ENCODE measurements at places on chromosomes 2 and 18.

DNA sequence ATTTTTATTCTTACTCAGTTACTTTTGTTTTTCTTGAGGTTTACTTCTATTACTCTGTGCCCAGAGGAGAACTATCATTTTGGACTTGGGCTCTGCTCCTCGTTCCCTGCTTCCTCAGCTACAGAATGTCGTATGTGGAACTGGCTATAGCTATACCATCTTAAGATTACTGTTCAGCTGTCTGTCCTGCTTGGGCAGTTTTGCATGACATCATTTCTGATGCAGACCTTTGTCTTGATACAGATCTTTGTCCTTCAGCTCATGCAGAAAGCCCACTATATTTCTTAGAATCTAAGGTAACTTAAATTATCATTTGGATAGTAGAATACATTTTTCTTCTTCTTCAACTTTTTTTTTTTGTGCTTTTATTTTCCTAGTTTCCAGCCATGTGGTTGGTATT, 13.8 kb upstream of the C1GALT1C1L start:
- DNase-seq, result no peak

DNA sequence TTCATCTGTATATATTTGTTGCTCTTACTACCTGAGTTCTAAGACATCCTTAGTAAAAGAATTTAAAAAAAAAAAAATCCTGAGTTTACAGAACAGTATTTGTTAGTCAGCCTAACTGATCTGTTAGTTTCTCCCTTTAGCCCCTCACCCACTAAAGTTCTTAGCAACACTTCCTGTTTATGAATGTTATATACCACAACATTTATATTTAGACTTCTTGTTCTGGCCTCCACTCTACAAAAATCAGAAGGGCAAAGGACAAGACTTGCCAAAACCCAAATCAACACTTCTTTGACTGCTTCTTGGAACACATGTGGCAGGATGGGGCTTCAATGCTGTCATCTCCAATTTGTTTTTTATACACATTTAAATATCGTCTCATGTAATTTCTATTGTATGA, 71.1 kb downstream of the MGAT5 start:
- no peak for DNase-seq

DNA sequence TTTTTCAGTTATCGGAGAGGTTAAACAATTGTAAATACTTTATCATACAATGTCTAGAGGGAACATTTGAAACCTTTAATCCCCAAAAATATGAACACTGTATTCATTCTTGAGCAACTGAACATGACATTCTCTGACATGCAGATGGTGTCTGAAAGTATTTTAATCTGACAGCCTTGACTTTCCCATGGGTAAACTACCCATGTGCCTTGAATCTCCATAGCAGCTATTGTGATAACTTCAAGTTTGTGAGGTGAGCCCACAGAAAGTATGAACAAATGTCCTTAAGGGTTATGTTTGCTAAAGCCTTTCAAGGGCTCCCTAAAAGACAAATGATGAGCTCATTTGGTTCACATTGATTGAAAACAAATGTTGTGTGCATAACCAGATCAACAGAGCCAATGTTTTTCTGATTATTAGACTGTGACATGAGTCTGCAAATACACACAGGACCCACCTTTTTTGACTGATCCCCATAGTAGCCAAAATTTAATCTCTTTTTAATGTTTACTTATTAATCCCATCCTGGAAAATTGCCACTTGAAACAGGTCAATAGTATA, 1326.0 kb downstream of the LRP1B start:
- DNase-seq, result no peak

DNA sequence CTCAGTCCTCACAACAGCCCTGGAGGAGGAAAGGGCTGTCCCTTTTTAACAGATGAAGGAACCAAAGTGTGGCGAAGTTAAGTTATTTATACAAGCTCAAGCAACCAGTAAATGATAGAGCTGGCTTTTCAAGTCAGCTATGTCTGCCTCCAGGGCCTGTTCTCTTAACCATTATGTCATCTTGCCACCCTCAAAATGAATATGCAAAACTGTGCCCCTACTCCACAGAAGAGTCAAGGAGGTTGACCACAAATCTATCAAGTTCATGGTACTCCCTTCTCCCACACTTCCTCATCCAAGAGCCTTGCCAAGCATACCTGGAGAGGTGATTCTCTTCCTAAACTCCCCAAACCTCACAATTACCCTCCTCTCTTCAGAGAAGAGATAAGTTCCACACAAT, 37.3 kb upstream of the CREB1 start:
- DNase-seq, result no peak

- no peak for DNase-seq
Measured at GRCh38 chr2:182173944-182174622, 188.4 kb downstream of the PPP1R1C start.

GRCh38 chr18:74286106-74286855, 5.5 kb downstream of the CYB5A start:
- no peak for DNase-seq

DNA sequence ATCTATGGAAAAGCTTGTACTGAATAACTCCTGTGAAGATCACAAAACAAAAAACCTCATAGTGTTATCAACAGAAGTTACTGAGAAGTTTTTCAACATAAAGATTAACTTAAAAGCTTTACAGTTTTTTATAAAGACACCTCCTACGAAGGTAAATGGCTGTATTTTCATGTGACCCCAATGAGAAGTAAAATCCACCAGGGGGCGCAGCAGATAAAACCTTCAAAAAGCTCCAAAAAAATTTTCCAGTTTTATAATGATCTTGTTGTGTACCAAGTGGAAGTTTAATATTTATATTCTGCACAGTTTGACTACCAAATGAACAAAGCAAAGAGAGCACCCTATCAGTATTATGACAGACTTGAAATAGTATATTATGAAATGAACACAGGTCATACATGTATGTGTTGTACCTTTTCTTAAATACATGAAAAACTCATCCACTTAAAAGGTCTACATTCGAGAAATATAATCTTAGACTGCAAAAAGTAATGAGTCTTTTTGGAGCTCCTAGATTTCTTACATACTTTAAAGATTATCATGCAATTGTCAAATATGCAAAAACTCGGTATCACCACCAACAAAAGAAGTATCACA, 38.5 kb downstream of the PNO1 start:
- no peak for DNase-seq

GRCh38 chr18:933082-933481, 28.4 kb downstream of the ADCYAP1 start:
- no peak for DNase-seq

- DNase-seq, result no peak
Measured at GRCh38 chr18:59554796-59555335, 142.4 kb downstream of the CCBE1 start.

GRCh38 chr2:85421260-85422071, 3.0 kb downstream of the SH2D6 start:
- DNase-seq, result no peak

- DNase-seq, result no peak
Measured at GRCh38 chr2:136407952-136408318, 290.0 kb upstream of the CXCR4 start.

GRCh38 chr2:186467421-186467820, 18.6 kb upstream of the ZC3H15 start:
- DNase-seq, result no peak

DNA sequence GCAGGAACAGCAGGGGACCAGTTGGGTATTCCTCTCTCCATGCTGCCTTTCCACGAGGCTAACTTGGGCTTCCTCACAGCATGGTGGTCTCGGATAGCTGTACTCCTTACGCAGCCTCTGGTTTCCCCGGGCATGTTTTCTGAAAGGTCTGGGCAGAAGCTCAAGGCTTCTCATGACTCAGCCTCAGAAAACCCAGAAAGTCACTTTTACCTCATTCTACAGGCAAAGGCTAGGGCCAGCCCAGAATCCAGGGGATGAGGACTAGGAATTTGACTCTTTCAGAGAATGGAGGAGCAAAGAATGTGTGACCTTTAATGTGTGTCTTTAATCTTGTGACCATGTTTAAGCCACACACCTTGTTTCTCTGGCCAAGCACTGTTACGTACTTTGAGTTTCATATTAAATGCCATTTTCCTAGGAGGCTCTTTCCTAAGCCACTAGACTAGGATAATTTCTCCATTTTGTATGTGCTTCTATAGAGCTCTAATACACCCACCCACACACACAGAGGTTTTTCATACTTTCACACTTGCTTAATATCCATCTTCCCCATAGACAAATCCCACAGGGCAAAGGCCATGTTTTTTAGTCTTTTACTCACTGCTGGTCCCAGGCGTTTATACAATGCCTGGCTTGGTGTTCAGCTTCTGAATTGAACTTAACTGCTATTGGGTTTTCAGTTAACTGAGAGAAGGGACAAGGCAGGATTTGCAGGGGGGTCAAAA, 77.3 kb downstream of the LONRF2 start:
- DNase-seq, result no peak

DNA sequence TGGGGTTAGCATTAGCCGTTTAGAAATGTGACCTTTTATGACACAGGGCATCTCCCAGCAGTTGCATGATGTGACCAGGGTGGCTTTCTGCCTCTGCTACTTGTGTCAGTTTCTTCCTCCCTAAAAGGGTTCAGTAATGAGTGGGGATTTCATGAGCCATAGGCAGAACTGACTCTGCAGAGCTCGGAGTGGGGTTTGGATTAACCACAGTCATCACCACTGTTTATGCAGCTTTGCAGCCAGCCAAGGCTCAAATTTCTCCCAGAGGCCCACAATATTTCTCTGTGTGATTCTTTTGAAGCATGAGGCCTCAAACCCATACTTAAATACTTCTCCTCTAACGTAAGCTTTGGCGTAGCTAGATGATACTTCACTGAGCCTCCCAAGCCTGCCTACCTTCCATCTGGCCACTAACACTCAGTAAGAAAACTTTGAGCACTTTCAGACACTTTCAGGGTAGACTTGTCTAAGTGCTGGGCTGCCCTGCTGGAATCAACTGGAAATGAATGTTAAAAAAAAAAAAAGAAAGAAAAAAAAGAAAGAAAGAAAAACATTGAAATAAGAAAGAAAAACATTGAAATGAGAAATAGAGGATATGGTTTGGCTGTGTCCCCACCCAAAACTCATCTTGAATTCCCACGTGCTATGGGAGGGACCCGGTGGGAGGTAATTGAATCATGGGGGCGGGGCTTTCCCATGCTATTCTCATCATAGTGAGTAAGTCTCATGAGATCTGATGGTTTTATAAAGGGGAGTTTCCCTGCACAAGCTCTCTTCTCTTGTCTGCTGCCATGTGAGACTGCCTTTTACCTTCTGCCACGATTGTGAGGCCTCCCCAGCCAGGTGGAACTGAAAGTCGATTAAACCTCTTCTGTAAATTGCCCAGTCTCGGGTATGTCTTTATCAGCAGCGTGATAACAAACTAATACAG, 11.5 kb upstream of the LAPTM4A start:
- no peak for DNase-seq

- DNase-seq, result no peak
Measured at GRCh38 chr2:31384771-31385276, 29.7 kb downstream of the XDH start.

- no peak for DNase-seq
Measured at GRCh38 chr18:65753520-65753919, 2.7 kb downstream of the CDH7 start.
